Activated naive CD8-positive, alpha-beta T cell treated with anti-CD3 and anti-CD28 coated beads, Interleukin-2, amount 10 ng/mL, durations not matched to agents 7 days and 5 days (primary cell): ENCODE measurements at places on chromosomes 13 and 19.

DNA sequence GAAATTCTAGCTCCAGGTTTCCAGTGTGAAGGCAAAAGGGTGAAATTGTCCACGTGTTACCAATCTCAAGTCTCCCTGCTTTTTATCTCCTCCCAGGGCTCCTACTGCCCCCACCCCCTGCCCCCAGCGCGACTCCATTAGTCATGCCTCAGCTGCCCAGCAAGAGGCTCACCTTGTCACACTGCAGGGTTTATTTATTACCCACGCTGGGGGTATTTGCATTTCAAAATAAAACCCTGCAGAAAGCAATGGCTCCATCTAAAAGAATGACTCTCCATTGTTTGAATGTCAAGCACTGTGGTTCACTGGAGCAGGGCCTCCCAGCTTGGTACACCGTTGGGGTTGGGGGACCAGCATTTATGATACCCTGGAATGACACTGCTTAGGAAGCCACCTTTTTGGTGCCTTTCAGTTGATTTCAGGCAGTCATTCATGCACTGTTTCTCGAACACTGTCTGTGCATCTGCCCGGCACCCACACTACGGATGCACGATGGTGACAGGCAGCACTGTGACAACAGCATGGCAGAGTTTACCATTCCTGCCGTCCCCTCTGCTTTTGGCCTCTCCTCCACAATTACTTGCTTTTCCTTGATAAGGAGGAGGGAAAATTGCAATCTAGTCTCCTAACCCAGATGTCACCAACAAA is 9.9 kb upstream of the POP4 start:
- no peaks in the 10 kb centered on the region for H3K4me1 ChIP-seq
- H3K36me3 ChIP-seq: no peaks in the 10 kb centered on the region
- no peak overlapping the region for H3K27ac ChIP-seq
- H3K4me3 ChIP-seq: no peak overlapping the region
- no peak for DNase-seq

DNA sequence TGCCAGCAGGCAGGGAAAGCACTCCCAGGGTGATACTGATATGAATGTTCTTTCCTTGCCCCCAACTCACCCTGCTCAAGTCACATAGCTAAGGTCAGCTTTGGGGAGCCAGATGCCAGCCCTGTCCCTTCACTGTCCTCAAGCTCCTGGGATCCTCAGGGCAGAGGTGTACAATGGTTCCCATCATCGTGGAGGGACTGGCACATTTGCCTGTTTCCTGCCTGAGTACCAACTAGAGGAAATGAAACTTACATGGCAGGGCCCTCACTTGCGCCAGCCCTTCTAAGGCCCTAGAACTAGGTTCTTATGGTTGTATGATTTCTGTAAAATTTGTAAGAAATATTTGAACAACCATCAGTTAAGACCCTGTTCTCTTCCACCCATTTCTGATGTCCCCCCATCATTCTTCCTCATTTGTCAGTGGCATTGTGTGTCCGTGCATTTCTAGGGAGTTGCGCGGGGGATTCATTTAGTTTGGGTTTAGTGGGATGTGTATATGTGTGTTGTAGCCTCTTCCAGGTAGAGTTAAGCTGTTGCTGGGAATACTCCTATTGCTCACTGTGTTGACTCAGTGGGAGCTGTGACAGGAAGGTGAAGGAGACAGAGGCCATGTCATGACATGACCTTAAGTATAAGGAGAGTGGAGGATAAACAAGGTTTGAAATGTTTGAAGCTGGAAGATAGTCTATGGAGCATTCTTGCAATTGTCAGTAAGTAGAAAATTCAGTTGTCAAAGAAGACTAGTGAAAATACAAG is 41.3 kb upstream of the RCBTB2 start:
- peaks cover 55% of the 10 kb centered on the region for H3K4me1 ChIP-seq
- peaks cover 22% of the 10 kb centered on the region for H3K36me3 ChIP-seq
- H3K27me3 ChIP-seq: peaks cover 9% of the 10 kb centered on the region
- H3K27ac ChIP-seq: peak overlapping the region; percentile 74
- no peak overlapping the region for H3K4me3 ChIP-seq

DNA sequence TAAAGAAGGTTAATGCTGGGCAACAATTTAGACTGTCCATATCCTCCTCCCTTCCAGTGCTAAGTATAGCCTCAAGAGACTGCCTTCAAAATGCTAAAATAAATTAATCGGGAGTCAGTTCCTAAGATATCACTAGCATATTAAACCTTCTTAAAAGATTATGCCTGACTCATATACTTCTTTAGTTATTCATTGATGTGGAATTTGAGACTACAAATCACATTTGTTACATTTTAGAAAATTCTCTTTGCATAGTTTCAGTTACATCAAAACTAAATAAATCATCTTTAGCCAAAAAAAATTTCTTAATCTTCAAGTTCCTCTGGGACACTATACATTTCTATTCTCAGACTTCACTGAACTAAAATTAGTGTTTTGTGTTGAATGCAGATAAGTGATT is 769.1 kb downstream of the PCDH9 start:
- no peaks in the 10 kb centered on the region for H3K27me3 ChIP-seq
- H3K4me3 ChIP-seq: no peak overlapping the region
- no peak overlapping the region for H3K27ac ChIP-seq
- H3K36me3 ChIP-seq: no peaks in the 10 kb centered on the region

DNA sequence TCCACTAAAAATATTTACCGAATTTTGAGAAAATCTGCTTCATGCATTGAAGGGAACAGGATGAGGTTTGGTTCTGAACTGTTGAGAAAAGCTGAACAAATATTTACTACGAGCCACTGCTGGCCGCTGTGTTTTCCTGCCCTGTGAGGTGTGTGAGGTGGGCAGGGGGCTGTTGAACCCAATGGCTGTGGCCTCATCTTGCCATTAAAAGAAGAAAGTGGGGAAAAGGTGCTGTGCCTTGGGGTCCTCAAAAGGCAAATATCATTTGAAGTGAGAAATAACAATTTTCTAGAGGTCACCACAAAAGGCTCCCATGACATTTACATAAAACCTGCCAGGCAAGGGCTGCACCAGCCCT is 44.7 kb downstream of the KLF2 start:
- no peak for DNase-seq
- H3K4me3 ChIP-seq: no peak overlapping the region
- no peak overlapping the region for H3K27ac ChIP-seq

DNA sequence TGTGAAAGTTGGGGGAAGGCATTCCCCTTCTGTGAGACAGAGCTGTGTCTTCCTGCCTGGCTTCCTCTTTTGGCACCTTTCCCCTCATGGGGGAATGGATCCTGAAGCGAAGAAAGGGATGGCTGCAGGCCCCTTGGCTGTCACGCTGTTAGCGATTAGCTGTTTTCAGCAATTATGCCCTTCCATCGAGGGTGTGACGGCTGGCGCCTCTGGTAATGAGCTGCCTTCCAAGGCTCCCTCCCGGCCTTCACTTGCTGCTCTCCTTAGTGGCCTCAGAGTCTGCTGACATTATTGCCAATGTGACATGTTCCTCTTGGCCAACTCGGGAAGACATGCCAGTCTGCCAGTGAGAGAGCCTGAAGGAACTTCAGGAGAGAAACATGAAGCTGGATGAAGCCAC is 162.1 kb downstream of the ZIC5 start:
- no peaks in the 10 kb centered on the region for H3K36me3 ChIP-seq
- H3K4me1 ChIP-seq: no peaks in the 10 kb centered on the region
- H3K27ac ChIP-seq: no peak overlapping the region
- no peak for DNase-seq

GRCh38 chr19:17357724-17358123 is 19.4 kb downstream of the PLVAP start:
- H3K4me1 ChIP-seq: no peaks in the 10 kb centered on the region
- no peaks in the 10 kb centered on the region for H3K36me3 ChIP-seq

- no peak overlapping the region for H3K27ac ChIP-seq
- no peak for DNase-seq
- H3K36me3 ChIP-seq: no peaks in the 10 kb centered on the region
- peaks cover 15% of the 10 kb centered on the region for H3K27me3 ChIP-seq
- H3K4me3 ChIP-seq: no peak overlapping the region
- H3K4me1 ChIP-seq: no peaks in the 10 kb centered on the region
Measured at GRCh38 chr19:13718733-13719132, 45.6 kb upstream of the MRI1 start.

DNA sequence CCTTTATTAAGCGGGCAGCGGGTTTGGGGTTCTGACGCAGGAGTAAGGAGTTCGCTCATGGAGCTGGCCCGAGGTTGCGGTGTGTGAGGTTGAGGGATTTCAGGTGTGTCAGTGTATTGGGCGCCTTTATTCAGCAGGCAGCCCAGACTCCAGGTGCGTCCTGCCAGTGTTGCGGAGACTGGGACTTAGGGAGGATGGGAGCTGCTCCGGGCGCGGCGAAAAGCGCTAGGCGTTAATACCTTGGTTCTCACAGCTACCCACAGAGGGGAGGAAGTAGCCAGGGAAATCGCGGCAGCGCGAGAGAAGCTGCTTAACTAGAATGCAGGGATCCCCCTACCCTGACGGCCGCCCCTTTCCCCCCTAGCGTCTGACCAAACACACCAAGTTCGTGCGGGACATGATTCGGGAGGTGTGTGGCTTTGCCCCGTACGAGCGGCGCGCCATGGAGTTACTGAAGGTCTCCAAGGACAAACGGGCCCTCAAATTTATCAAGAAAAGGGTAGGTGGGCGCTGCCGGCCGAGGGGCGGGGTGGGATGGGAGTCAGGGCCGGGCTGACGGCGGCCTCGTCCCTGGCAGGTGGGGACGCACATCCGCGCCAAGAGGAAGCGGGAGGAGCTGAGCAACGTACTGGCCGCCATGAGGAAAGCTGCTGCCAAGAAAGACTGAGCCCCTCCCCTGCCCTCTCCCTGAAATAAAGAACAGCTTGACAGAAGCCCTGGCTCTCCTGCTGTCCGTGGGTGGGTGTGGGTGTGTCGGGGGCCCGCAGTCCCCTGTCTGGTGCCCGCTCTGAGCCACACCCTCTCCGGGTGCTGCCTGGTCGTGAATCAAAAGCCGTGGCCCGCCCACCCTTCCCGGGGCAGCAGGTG is 1.1 kb downstream of the RPL36 start:
- no peaks in the 10 kb centered on the region for H3K27me3 ChIP-seq
- H3K4me1 ChIP-seq: peaks cover 16% of the 10 kb centered on the region
- H3K4me3 ChIP-seq: peak overlapping the region; percentile 98
- DNase-seq: peak; percentile 63
- H3K27ac ChIP-seq: peak overlapping the region; percentile 95
- peaks cover 13% of the 10 kb centered on the region for H3K36me3 ChIP-seq
